BE2C (cell line): ENCODE measurements at places on chromosomes 7 and 10.

- no peak for DNase-seq
Measured at GRCh38 chr7:45001138-45001694, 1.2 kb downstream of the CCM2 start.

- peak; percentile 40 for DNase-seq
Measured at GRCh38 chr7:24741679-24742505, 15.4 kb downstream of the GSDME start.

DNA sequence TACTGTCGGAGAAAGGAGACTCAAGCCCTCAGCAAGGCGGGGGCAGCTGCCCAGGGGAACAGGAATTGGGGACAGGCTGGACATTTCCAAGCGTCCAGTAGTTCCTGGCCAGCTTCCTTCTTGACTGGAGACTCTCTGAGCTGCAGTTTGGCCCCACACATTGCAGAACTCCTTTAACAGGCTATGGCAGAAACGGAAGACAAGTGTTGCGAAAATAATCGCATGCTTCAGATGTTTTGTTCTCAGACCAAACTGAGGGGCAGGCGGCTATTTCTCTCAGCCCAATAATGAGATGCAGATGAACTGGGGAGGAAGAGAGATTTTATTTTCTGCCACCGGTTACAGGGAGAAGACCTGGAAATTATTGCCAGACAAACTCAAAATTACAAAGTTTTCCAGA lies 88.0 kb upstream of the PFKP start:
- no peak for DNase-seq

- no peak for DNase-seq
Measured at GRCh38 chr7:47087866-47088265, 494.0 kb downstream of the TNS3 start.
